HFFc6 (cell line): ENCODE measurements at places on chromosomes 4 and X. TPM values are rescaled to one million over a fixed set of nuclear protein-coding genes. Genes with fewer than 3 reads are reported as not detected.

Gene CLCN5
- total RNA-seq = 2.7 to 4.9 TPM (median 3.6 TPM) in 3 replicates

Gene LETM1
- total RNA-seq = 47.4 to 58.9 TPM (median 54.9 TPM) in 3 replicates

Gene PRKG2
- total RNA-seq = not detected in 3 replicates

Gene TMEM35A
- 2.1 and 3.7 TPM in 2 replicates for total RNA-seq
